Heart right ventricle (tissue), 16 donors: ENCODE measurements at places on chromosomes 3 and 15. TPM values are rescaled to one million over a fixed set of nuclear protein-coding genes. Genes with fewer than 3 reads are reported as not detected.

DNA sequence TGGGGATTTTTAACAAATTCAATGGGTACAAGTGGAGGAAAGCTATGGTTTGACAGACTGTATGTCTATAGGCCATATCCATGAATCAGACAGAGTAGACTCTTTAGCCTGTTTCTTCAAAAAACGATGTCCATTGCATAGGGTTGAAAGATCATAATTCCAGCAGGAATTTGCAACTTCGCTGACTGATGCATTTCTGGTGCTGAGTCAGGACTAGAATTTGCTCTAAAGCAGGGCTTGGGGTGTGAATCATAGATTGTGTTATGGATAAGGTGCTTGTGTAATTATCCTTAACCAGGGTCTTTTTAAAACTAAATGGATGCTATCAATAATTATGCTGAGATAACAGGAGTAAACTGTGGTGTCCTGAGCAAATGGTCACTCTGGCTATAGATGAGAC lies 200.4 kb upstream of the TBC1D5 start:
- peaks cover 5% of the 10 kb centered on the region for H3K4me1 ChIP-seq
- no peak for DNase-seq
- no peaks in the 10 kb centered on the region for H3K36me3 ChIP-seq
- no peaks in the 10 kb centered on the region for H3K27me3 ChIP-seq

DNA sequence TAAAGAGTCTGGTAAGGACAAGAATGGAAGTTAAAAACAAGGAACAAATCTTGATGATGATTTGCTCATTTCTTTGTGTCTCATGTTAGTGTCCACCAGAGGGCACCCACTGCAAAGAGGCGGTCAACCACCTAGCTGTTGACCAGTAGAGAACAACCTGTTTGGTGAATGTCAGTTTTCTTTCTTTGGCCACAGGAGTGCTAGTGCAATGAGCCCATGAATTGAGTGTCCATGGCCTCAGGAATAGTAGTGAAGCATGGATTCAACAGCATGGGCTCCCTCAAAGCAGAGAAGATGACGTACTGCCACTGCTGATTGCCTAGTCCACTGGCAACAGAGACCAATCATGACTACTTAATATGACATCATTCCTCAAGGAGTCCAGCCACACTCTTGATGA lies 10.7 kb upstream of the CNTN6 start:
- no peaks in the 10 kb centered on the region for H3K4me1 ChIP-seq
- peak; percentile 21 for DNase-seq
- H3K4me3 ChIP-seq = no peak overlapping the region
- no peak overlapping the region for H3K27ac ChIP-seq
- H3K27me3 ChIP-seq = no peaks in the 10 kb centered on the region

The ADPRH gene
- 13.2 TPM for total RNA-seq

DNA sequence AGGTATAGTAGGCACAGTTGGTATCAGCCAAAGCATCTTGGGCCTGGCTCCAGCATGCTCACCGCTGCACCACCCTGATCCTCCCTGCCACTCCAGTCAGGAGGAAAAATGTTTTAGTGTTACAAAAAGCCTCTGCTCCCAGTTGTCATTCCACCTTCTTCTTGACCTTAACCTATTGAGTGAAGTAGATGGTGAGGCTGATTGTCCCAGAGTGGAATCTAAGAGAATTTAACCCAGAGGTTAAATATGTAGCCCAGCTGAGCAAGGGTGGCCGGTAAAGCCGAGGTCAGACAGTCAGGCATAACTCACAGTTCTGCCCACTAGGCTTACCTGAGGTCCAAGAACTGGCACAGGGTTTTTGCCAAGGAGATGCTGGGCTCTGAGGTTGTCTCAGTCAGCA lies 30.7 kb upstream of the TNIK start:
- H3K4me3 ChIP-seq = no peak overlapping the region
- H3K27ac ChIP-seq = no peak overlapping the region
- no peak for DNase-seq
- H3K27me3 ChIP-seq = no peaks in the 10 kb centered on the region
- no peaks in the 10 kb centered on the region for H3K36me3 ChIP-seq

The GJD2 gene
- 0.13 TPM for total RNA-seq

GRCh38 chr3:66335671-66336070 lies 114.9 kb downstream of the SLC25A26 start:
- no peak for DNase-seq
- no peaks in the 10 kb centered on the region for H3K27me3 ChIP-seq
- H3K27ac ChIP-seq = peak overlapping the region; percentile 58
- no peaks in the 10 kb centered on the region for H3K36me3 ChIP-seq
